ENCODE measurements at places on chromosomes 3 and 15. TPM values are rescaled to one million over a fixed set of nuclear protein-coding genes. Genes with fewer than 3 reads are reported as not detected.

PAK6 gene
- 1.5 TPM for total RNA-seq

ATP2C1 gene
- 70.3 TPM for total RNA-seq

ASB14 gene
- total RNA-seq, result not detected

ISL2 gene
- total RNA-seq, result 3.8 TPM

MESP2 gene
- 0.26 TPM for total RNA-seq

GPR87 gene
- total RNA-seq, result not detected

CNTN3 gene
- 2.6 TPM for total RNA-seq

MYRIP gene
- not detected for total RNA-seq

CDCP1 gene
- total RNA-seq, result 0.13 TPM

ZMYND10 gene
- 1.0 TPM for total RNA-seq

PAQR5 gene
- total RNA-seq, result 16.0 TPM

SLC51A gene
- not detected for total RNA-seq

ECE2 gene
- not detected for total RNA-seq

PRTG gene
- 0.02 TPM for total RNA-seq

CSTA gene
- total RNA-seq, result 6.5 TPM

ANKUB1 gene
- not detected for total RNA-seq

TM4SF4 gene
- not detected for total RNA-seq

GOLGA8M gene
- total RNA-seq, result not detected

CPN2 gene
- not detected for total RNA-seq

LRRC49 gene
- total RNA-seq, result 10.9 TPM

PAQR9 gene
- 0.28 TPM for total RNA-seq

GOLGA6L7 gene
- not detected for total RNA-seq

KY gene
- total RNA-seq, result not detected

NR2E3 gene
- total RNA-seq, result not detected

REC114 gene
- not detected for total RNA-seq

CCR3 gene
- total RNA-seq, result not detected

SPATA12 gene
- total RNA-seq, result not detected

RLBP1 gene
- not detected for total RNA-seq

C3orf80 gene
- not detected for total RNA-seq

GRK7 gene
- not detected for total RNA-seq

CYP8B1 gene
- not detected for total RNA-seq

CACNA2D3 gene
- not detected for total RNA-seq

RAB27A gene
- 1.8 TPM for total RNA-seq

GOLGA8K gene
- total RNA-seq, result not detected

SI gene
- total RNA-seq, result not detected

SERPINI2 gene
- not detected for total RNA-seq

ZNF501 gene
- total RNA-seq, result 4.2 TPM

TUSC7 gene
- not detected for total RNA-seq

Data from A673 (cell line).